Lower leg skin (tissue), 4 donors: ENCODE measurements at places on chromosomes 3 and 15.

DNA sequence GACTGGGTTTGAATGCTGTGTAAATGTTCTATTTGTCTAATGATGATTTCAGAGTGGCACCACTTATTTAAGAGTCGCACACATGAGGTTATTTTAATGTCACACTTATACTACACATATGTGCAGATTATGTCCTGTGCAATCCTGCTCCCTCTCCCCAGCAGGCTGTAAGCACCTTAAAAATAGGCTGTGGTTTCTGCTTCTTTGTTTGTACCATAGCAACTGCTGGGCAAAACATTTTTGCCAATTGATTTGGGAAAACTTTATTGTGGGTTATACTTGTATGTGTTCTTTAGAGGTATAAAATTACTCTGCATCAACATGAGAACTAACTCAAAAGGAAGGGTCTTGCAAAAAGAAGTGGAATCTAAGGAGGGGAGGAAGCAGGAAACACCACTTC is 318.5 kb downstream of the NTRK3 start:
- DNase-seq: no peak

DNA sequence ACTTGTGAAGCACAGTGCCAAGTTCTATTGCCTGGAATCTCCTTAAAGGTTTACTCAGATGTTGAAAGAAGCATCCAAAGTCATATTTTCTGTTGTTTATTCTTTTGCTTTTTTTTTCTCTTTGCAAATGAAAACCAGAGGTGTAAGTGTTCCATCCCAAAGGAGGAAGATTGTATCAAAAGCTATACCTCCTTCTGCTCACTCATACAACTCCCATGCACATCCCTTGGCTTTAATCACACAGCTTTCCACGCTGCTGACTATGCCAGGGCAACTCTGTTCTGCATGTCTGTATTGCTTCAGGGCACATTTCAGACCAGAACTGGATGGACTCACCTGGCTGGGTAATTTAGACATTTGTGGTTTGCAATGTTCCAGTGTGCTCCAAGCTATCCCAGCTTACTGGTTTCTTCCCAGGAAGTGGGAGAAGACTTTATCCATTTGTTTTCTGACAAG is 399.6 kb upstream of the TBL1XR1 start:
- no peak for DNase-seq

GRCh38 chr3:45387171-45387570 is 1.2 kb upstream of the LARS2 start:
- no peak for DNase-seq

DNA sequence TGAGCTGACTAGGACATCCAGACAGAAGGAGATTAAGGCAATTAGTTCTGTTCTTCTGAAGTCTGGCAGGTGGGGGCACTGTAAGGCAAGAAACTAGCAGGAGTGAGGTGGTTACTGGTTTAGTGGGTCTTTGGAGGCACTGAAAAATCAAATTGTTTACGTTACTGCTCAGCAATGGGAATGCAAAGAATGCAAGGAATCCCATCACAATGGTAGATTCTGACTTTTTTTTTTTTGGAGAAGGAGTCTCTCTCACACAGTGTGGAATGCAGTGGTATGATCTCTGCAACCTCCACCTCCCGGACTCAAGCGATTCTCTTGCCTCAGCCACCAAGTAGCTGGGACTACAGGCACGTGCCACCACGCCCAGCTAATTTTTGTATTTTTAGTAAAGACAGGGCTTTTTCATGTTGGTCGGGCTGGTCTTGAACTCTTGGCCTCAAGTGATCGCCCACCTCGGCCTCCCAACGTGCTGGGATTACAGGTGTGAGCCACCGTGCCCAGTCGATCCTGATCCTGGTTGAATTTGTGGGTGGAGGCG is 16.4 kb downstream of the FAM107A start:
- DNase-seq: peak; percentile 71

- no peak for DNase-seq
These were observed 11.6 kb downstream of the ARPP19 start for GRCh38 chr15:52557274-52557641.

- DNase-seq: no peak
These were observed 443.1 kb downstream of the AGBL1 start for GRCh38 chr15:86522721-86523120.

GRCh38 chr3:139870000-139870675 is 64.8 kb upstream of the CLSTN2 start:
- DNase-seq: no peak

- DNase-seq: no peak
These were observed 128.8 kb upstream of the OSTN start for GRCh38 chr3:191070201-191070600.

DNA sequence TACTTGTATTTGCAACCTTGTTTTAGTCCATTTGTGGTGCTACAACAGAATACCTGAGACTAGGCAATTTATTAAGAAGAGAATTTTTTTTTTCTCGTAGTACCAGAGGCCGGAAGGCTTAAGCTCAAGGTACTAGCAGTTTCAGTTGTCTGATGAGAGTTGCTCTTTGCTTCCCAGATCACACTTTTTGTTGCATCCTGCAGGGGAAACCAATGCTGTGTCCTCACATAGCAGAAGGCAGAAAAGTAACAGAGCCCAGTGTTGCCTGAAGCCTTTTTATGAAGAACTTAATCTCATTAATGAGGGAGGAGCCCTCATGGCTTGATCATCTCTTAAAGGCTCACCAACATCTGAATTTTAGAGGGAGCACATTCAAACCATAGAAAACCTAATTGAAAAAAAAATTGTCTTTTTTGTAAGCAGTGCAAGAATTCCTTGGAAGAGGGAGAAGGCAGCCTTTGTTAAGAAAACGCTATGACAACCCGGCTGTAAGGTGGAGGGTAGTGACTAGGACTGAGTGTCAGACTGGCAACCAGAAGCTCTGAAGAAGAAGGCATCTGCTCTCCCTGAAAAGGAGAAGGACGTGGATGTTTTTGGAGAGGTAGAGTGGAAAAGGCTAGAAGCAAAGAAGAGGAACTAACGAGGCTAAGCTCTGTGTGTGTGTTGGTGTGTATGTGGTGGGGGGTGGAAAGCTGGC is 1245.3 kb downstream of the ROBO2 start:
- DNase-seq: no peak

DNA sequence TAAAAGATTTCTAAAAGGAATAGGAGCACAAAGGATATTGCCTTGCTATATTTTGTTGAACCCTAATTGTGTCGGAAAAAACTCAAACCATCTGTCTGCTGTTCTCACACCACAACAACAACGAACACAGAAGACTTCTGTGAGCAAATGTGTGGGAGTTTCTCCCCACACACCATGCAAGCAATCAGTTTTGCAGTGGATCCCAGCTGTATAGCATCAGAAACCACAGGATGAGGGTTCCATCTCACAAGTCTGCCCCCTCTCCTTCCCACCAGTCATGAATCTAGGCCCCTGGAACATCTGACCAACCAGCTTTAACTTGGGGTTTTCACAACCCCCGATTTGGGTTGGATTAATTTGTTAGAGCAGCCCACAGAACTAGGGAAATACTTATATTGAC is 91.3 kb upstream of the SLC4A7 start:
- DNase-seq: no peak

GRCh38 chr15:78282324-78282723 is 17.1 kb downstream of the SKIC8 start:
- no peak for DNase-seq

DNA sequence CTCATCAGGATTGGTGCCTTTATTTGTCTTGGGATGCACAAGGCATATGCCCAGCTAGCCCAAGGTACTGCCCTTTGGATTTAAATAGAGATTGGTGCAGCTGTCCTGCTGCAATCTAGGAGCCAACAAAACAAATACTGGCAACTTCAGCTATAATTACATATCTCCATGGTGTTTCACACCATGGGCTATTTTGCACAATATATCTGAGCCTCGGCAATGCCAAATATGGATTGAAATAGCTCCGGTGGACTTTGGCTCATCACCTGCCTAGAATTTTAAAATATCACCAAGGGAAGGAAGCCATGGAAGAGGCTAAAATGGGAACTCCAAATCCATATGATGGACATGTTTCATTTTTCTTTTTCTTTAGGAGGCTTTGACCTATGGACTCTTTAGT is 367.8 kb upstream of the UMPS start:
- no peak for DNase-seq

GRCh38 chr3:186775999-186776398 is 7.4 kb upstream of the EIF4A2 start:
- no peak for DNase-seq

DNA sequence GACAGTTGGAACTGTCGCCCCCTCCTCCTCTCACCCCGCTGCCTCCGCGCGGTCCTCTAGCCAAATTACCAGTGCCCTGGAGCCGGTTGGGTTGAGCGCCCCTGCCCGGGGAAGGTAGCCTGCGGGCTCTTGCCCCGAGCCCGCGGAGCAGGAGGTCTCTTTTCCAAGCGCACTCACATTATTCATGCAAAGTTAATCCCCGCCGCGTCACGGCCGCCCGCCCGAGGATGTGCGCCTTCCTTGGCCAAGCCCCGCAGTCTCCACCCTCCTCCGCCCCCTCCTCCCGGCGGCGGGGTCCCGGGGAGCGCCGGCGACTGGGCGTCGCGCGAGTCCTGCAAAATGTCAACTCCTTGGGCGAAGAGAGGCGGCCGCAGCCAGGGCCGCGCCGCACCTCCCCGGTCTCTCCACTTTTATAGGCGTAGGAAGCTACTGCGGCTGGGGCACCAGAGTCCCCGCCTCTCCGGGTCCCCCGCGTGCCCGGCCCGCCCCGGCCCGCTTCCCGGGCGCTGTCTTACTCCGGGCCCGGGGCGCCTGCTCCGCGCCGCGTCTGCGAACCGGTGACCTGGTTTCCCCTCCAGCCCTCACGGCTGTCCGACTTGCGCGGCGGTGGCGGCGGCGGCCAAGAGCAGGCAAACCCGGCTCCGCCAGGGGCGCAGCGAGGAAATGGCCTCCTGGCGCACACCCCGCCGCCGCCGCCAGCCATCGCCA is at the start of gene THRB:
TSS of gene THRB (minus strand) at position 233 of the 708 bp plus-strand sequence.
- DNase-seq: peak; percentile 95

GRCh38 chr3:82999777-83000176 is 1238.3 kb upstream of the GBE1 start:
- DNase-seq: no peak

GRCh38 chr3:127685708-127686511 is 13.2 kb downstream of the ABTB1 start:
- DNase-seq: no peak

GRCh38 chr3:17094551-17094950 is 209.8 kb downstream of the PLCL2 start:
- DNase-seq: no peak

DNA sequence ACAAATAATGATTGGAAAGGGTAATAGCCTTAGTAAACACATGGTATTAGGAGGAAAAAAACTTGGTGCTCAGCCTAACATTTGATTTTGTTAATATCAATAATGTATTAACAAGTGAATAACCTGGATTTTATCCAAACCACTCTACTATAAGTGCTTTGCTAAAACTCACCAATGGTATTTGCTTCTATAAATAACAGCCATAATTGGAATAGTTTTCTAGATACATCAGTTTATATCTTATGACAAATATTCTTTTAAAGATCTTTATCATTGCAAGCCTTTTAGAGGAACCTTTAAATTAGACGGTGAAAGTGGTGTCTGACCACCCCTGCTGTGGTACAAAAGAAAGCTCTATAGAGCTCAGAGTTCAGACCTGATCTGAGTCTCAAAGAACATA is 123.9 kb downstream of the SHOX2 start:
- DNase-seq: no peak

- no peak for DNase-seq
These were observed 773.1 kb upstream of the NR2F2 start for GRCh38 chr15:95557226-95558046.

GRCh38 chr15:29222129-29222853 is 47.3 kb downstream of the NSMCE3 start:
- no peak for DNase-seq

GRCh38 chr15:73357999-73358665 is 10.6 kb downstream of the HCN4 start:
- DNase-seq: no peak

GRCh38 chr3:125189378-125190165 is 23.0 kb downstream of the SLC12A8 start:
- no peak for DNase-seq
